ENCODE measurements at places on chromosomes 3 and 15.

DNA sequence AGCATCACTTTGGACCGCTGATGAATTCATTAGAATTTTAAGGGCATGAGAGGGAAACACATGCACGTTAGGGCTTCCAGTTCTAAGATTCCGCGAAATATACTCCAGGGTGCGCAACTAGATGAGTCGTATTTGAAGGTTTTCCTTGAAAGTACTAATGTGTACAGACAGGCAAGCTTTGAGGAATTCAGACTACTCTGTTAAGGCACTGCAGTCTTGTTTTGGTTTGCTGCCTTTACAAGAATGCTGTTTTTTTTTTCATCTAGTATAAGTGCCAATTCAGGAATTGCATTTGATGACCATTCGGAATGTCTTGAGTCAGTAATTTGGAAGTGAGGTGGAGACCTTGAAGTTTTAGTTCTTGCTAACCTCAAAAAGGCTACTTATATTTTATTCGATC, 19.1 kb downstream of the TRNT1 start:
- DNase-seq = no peak

GRCh38 chr15:56927816-56928215, 9.4 kb downstream of the TCF12 start:
- no peak for DNase-seq

DNA sequence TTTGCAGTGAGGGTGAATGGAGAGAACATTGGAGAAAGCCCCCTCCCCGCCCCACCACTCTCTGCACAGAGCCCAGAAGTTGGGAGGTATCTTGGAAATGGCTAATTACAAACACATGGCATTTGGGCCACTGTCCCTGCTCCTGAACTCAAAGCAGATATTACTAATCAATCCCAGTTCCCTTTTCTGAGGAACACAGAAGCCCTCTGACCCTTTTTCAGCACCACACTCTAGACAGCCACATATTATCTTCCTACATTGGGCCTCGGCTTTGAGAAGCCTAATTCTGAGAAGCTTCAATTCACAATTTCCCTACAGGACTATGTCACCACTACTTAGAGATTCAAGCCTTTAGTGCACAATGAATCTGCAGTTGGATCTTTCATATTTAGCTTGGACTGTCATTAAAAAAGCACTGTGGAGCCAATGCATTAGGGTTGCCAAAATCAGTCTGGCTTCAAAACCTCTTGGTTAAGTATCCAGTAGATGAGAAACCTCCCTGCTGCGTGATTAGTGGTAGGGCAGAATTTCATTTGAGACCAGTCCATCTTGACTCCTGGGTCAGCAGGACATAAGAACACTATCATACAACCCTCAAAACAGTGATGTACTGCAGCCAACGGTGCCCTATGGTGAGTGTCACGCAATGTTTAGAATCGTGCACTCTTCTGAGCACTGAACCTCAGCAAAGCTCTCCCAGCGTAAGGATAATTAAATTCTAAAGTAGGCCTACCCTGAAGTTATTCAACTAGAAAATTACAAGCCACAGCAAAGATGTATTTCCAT, 26.1 kb downstream of the MGLL start:
- no peak for DNase-seq

- DNase-seq = no peak
These were observed 7.8 kb upstream of the STAC start for GRCh38 chr3:36372534-36372935.

DNA sequence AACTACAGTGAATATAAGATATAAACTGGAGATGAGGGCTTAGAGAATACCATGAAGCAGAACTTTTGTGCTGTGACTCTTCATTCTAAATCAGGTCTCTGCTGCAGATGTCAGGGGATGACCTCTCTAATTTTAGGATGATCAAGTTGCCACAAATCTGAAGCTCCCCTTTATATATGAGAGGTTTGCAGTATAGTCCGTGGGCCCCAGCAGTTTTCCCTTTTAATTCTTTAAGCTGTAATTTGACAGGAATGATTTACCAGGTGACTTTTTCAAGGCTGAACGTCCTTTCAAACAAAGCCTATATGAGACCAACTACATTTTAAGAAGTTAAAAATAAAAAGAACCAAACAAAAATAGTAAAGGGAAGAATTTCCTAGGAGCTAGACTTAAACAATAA, 4.9 kb upstream of the PLOD2 start:
- no peak for DNase-seq

- no peak for DNase-seq
These were observed 37.3 kb downstream of the RARB start for GRCh38 chr3:25465266-25465860.

GRCh38 chr15:99257107-99257750, 5.9 kb downstream of the LRRC28 start:
- DNase-seq = no peak

DNA sequence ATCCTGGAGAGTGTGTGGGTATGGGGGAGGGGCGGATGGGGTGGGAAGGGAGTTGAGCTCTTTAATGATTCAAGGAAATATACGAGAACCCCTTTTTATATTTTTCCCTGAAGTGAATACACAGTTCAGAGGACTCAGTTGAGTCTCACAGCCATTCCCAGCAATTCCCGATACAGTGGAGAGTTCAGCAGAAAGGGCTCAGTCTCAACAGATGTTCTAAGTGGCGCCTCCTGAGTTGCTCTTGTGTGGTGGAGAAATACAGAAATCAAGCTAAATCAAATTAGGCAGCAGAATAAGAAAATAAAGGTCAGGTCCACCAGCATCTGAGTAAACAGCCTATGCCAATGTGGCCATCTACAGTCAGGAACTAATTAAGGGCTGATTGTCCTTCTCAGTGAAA, 372.1 kb downstream of the NR2F2 start:
- DNase-seq = no peak

- no peak for DNase-seq
These were observed 204.1 kb upstream of the TBL1XR1 start for GRCh38 chr3:177401375-177401774.

DNA sequence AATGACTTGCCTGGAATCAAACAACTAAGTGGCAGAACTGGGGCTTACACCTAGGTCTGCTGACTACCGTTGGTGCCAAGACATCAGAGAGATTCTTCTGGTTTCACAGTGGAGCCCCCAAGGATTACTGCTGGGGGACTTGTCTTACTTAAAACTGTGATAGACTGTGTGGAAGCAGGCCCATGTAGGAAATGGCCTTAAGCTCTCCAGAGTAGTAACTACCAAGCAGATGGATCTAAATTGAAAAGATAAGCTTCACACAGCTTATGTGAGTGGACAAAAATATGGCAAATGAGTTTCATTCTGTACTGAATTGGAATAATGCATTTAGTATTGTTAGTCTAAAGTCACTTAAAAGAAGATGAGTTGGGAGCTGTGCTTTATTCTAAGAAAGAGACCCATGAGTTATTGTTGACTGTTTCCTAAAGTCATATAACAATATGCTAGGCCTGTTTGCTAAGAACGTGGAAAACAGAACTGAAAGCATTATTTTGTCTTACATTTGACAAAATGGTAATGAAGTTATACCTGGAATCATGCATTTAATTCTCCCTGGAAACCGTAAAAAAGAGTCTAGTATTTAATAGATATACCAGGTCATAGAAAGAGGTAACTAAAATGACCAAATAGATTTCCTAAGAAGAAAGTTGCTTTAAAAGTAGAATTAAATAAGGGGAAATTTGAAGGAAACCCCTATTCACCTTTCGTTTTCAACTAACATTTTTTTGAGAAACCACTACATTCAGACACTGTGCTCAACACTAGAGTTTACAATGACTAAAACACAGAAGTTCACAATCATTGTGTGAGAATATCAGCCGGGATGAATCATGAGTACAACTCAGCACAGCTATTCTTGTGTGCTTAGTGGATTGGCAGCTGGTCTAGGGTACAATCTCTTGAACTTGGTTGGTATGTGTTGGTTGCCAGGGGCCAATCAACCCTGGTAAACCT, 13.0 kb upstream of the MAPK6 start:
- DNase-seq = peak; percentile 65

GRCh38 chr15:67175643-67176071, 78.8 kb downstream of the AAGAB start:
- peak; percentile 52 for DNase-seq

- DNase-seq = no peak
These were observed 2.8 kb upstream of the ISG20 start for GRCh38 chr15:88636050-88636449.

DNA sequence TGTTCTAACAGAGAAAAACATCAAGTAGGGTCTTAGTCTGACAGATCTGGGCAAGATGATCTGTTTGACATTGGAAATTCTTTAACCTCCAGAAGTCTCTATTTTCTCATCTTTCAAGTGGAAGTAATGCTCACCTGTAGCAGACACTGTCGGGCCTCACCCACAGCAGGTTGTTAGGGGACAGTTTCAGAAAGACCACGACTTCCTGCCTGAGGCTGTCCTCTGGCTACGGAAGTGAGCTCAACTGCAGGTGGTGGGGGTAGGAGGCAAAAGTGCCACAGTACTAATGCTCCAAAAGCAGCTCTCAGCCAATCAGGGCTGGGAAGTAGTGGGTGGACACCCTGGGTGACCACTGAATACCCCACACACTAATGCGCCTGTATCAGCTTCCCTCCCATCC, 111.4 kb upstream of the TOPAZ1 start:
- no peak for DNase-seq

GRCh38 chr15:85741021-85741421, 53.7 kb downstream of the KLHL25 start:
- no peak for DNase-seq
